ENCODE measurements at places on chromosomes 4 and X. TPM values are rescaled to one million over a fixed set of nuclear protein-coding genes. Genes with fewer than 3 reads are reported as not detected.

- DNase-seq = no peak
Observed at GRCh38 chr4:151098979-151099228, 524 bp upstream of the RPS3A start.

GRCh38 chrX:68652326-68653170 is 5.1 kb downstream of the STARD8 start:
- no peak for DNase-seq

DNA sequence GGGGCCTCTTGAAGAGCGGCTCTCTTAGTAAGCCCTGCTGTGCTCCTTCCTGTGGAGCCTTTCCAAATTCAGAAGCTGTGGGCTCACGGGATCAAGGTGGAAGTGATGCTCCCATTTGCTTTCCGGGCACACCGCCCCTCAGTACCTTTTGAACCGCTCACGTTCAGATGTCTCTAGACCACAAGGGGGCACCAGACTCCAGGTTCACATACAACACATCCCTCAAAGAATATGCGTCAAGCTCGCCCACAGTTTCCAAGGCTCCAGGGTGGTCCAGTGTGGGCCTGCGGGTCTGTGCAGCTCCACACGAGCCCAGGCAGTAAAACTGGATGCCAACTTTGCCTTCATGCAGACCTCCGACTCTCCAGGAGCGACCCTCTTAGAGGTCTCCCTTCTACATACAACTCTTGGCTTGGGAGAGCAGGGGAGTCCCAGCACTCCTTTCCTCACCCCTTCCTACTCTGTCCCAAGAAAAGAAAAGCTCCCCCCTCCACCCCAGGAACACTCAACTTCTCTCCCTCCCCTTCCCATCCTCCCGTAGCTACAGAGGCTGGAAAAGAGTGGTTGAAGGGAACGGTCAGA is 11.0 kb downstream of the SUPT20HL1 start:
- DNase-seq = peak; percentile 46

DNA sequence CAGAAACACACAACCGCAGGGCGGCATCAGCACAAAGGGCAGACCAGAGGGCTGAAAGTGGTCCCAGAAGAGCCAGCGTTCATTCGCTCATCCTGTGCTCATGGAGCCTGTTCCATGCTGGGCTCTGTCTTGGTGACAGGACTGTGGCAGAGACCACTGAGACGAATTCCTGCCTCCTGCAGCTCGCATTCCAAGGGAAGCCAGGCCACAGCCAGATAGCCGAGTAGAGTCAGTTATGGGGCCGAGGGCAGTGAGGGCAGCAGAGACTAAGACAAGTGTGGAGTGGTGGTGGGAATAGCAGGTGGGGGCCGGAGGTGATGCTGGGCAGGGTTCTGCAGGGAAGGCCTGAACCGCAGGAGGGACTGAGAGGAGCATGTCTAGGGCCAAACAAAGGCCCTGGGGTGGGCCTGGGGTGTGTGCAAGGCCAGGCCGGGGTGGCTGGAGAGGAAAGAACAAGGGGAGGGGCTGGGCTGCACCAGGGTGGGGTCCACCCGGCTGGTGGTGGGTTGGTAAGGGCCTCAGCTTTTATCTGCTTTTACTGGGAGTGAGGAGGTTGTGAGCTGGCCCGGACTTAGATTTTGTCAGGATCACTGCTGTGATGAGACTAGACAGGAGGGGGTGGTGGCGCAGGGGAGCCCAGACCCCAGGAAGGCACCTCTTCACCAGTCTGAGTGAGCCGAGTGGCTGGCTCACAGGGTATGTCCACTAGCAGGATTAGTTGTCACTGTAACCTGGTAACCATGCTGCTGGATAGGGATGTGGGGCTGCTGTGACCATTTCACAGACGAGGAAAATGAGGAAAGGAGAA is 6.3 kb downstream of the PSAPL1 start:
- peak; percentile 36 for DNase-seq

DNA sequence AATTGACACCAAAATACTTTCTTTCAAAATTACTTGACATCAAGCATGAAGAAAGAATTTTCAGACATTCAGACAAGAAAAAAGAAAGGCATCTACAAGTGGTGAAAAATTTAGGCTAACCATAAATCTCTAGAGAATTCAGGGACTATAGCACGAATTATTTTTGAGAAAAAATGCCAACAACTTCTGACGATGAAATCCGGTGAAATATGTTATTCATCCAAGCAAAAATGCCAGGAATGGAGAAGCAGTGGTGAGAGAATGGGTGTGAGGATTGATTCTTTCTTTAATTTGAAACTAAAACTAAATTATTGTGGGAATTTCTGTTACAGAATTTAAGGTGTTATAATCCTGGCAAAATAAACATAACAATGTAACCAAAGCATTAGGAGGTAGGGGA is 69.4 kb upstream of the SORBS2 start:
- no peak for DNase-seq

Gene ZCCHC18
- total RNA-seq = 0.65 TPM

Gene RTL5
- 2.4 TPM for total RNA-seq

Gene GDPD2
- not detected for total RNA-seq
